ENCODE measurements at places on chromosomes 1 and 21.

DNA sequence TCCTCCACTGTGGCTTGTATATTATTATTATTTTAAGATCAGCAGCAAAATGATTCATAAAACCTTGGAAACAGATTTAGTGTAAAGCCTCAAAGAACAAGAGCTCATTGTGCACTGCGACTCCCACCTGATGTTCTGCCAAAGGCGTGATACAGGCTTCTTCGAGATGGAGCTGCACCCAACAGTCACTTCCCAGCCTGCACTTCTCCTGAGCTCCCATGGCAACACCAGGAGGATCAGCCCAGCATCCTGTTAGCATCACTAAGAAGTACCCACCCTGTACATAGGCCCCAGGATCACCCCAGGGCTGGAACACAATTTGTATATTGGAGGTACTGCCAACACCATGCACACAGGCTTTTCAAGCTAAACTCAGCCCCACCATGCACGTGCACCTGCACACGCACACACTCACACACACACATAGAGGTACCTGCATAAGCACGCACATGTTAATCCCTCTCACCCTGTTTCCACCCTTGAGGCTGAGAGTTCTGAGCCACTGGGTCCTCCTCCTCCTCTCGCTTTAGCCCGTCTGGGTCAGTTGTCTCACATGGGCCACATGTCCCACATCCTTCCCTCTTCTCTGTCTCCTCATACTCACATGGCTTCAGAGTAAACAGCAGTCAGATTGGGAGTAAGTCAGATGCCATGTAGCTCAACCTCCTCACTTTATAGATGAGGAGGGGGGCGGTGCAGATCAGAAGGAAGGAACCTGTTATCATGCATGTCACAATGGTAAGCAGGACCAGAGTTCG, 281.9 kb upstream of the POU3F1 start:
- DNase-seq, result no peak

DNA sequence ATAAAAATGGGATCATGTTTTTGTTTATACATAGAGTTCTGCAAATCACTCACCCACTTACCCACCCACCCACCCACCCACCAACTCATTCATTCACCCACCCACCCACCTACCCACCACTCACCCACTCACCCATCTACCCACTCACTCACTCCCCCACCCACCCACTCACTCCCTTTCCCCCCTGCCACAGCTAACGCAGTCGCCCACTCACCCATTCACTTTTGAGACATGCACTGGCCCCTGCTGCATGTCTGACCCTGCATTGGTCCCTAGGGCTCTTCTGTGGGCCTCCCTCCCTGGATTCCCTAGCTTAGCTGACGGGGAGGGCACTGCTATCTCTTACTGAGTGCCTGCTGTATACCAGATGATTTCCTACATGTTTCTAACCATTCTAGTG, 100.4 kb upstream of the CSF3R start:
- no peak for DNase-seq

DNA sequence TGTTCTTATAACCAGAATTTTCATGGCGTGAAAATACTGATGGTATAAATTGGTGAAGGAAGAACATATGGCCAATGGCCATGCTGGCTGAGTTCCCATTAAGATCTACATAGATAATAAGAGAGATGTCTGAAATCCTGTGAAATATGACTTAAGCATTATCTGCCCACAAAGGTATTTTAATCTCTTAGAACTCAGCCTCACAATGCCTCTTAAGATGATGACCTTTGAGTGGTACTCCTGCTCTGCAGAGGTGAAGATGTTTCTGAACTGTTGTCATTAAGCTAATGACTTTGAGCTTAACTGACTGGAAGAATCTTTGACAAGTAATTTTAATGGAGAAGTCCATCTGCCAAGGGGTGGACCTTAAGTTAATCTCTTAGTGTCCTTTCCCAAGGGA, 148.7 kb downstream of the ZNF326 start:
- DNase-seq, result no peak

DNA sequence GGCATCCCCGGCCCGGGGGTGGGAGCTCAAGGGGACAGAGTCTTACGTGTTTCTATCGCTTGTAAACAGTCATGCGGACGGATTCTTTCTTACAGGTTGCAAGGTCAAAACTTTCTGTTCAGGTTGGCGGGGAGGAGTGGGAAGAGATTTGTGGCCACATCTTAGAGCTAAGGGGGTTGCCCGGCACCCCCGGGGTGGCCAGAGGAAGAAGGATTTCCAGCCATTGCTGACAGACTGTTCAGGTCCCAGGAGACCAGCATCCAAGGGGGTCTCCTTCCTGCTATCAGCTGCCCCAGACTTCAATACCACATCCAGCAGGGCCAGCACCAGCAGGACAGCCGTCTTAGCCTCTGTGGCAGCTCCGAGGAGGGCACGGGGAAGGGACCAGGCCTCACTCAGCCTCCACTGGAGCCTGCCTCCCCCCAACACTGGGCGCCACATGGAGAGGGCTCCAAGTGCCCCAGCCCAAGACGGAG, 52.0 kb downstream of the KIF21B start:
- DNase-seq, result no peak

DNA sequence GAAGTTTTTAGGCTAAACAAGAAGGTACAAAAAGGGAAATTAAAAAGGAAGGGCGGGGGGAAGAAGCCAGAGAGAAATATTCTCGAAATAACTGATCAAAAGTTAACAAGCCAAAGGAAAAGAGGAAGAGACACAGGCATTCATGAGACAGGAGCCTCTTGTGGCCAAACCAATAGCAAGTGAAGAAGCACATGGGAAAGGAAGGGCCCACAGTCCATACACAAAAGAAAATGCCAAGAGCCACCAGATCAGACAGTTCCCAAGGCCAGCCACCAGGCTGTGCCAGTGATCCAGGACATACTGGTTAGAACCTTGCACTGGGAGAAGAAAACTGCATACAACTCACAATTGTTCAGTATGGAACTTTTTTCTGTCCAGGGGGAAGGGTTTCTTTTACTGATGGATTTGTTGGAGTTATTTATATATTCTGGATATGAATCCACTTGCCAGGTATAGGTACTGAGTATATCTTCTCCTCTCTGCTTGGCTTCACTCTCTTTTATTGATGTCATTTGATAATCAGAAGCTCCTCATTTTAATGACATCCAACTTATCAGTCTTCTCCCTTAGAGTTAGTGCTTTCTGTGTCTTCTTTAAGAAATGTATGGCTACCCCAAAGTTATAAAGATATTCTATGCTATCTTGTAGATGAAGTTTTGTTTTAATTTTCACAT, 76.8 kb downstream of the CD46 start:
- peak; percentile 83 for DNase-seq

- peak; percentile 17 for DNase-seq
Observed at GRCh38 chr1:183652547-183653461, at the start of gene APOBEC4. Gene APOBEC4, minus strand, starts transcription at chr1:183653316. Its CDS starts 4,535 bp downstream, at chr1:183648781.

- DNase-seq, result peak; percentile 92
Observed at GRCh38 chr1:78229344-78229743, 183.6 kb downstream of the GIPC2 start.

GRCh38 chr1:17551755-17552234, 12.3 kb downstream of the ARHGEF10L start:
- DNase-seq, result peak; percentile 71

GRCh38 chr1:154148807-154149206, 6.1 kb downstream of the NUP210L start:
- peak; percentile 29 for DNase-seq

DNA sequence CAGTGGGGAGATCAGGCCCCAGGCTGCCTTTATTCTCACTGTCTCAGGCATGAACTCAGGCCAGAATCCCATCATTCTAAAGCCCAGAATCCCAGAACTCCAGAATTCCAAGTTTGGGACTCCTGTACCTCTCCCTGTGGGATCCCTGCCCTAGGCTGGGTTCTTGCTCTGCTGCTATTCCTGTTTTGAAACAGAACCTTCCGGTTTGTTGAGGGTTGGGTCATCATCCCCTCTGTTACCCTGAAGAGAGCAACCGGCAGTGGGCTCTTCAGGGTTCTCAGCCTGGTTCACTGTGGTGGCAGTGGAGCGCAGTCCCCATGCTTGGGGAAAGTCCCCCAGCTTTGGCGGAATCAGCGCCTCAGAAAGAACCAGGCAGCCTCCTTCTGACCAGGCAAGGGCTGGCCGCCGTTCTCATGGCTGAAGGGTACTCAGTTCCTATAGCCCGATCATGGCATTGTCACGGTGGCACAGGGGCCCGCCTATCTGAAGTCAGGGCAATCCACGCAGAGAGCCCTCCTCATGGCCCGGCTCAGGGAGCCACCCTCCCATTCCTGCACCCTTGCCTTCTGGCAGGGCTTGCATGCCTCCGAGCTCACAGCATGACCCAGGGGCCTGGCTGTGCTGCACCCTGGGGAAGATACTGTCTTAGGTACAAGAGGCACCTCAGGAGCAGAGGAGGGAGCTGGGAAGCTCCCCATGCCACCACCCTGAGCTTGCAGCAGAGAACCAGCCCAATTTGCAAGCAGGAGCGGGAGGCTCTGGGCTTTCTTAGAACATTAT, 335.6 kb upstream of the VAMP3 start:
- DNase-seq, result no peak

DNA sequence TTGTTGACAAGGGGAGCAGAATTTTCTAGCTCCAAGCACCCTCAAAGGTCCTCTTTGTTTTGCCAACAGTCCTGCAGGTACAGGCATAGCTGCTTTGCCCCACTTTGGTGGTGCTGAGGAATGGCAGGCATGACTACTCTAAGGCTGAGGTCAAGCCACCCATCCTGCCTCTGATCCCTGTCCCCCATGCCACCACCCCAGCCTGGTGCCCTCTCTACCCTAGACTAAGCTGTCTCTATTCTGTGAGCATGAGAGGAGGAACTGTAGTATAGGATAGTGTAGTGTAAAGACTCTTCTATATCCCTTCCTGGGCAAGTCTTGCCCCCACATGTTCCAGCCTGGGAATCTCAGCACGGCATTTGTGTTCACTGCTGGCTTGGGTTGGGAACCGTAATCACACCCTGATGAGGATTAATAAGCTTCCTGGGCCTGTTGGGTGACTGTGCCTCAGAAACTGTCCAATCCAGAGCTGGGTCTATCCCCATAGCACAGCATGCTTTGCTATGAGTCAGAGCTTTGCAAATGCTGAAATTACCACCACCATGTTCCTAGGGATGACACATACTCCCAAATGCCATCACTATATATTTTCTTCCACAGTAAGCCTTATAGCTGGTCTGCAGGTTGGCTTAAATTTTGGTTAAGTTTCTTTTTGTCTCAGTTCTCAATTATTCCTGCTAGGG, 105.7 kb upstream of the PPP2R5A start:
- peak; percentile 94 for DNase-seq

DNA sequence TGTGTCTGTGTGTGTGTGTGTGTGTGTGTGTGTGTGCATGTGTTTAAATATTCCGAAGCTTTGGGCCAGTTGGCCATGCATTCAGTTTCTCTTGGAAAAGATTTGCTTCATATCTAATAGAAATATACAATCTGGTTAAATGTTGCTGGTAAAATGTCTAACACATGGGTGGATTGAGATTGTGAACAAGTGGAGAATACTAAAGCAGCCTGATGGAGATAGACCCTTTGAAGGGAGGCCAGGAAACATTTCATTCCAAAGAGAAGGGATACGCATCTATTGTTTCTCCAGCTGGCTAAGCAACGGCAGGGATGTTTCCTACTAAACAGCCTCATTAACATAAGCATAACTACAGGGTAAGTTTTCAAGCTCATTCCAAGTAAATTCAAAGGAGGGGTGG, 257.5 kb upstream of the PTBP2 start:
- DNase-seq, result no peak

GRCh38 chr1:201883786-201884185, 4.9 kb upstream of the SHISA4 start:
- peak; percentile 73 for DNase-seq

DNA sequence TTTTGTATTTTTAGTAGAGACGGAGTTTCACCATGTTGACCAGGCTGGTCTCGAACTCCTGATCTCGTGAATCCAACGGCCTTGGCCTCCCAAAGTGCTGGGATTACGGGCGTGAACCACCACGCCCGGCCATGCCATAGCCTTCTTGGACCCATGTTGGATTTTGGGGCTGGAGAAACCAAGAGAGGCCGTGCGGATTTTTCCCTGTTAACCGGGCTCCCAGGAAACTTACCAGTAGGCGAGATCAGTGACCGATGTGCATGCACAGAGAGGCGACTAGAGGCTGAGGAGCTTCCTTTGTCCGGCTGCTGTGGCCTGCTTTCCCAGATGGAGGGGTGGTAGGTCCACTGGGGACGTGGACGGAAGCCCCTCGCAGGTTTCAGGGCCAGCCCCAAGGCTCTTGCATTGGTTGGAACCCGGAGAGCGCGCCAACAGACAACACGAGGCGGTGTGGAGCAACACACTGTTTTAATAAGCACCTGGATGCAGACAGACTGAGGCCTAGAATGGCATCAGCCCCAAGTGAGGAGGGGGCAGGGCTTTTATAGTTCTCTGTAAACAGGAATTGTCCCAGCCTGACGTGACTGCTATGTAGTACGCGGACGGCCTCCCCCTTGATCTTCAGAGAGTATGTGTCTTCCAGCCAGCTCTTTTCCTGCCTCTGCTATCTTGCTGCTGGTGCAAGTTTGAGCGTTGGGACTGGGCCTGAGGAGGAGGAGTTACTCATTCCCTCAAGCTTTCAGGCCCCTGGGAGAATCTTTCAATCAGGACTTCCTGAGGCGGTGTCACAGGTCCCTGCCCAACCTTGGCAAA, at the start of gene ERVH48-1:
Gene ERVH48-1, minus strand, starts transcription at position 517 of the 813 bp plus-strand sequence. CDS start 6,624 bp downstream, outside the sequence.
- DNase-seq, result no peak

DNA sequence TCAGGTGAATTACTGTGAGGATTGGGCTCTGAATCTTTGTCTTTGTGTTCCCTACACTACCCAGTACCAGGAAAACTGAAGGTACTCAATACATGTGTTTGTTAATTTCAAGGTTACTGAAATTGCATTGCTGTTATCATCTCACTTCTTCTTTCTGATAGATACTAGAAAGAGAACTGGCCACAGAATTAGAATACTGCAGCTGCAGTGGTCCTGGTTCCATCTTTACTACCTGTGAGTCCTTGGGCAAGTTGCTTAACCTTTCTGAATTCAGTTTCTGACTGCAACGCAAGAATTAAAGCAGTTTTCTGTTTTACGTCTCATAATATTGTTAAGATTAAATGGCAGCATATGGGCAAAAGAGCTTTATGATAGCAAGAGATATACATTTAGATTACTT, 263.5 kb downstream of the LMO4 start:
- no peak for DNase-seq

GRCh38 chr1:44733365-44733764, 2.4 kb upstream of the RNU5D-1 start:
- peak; percentile 71 for DNase-seq

DNA sequence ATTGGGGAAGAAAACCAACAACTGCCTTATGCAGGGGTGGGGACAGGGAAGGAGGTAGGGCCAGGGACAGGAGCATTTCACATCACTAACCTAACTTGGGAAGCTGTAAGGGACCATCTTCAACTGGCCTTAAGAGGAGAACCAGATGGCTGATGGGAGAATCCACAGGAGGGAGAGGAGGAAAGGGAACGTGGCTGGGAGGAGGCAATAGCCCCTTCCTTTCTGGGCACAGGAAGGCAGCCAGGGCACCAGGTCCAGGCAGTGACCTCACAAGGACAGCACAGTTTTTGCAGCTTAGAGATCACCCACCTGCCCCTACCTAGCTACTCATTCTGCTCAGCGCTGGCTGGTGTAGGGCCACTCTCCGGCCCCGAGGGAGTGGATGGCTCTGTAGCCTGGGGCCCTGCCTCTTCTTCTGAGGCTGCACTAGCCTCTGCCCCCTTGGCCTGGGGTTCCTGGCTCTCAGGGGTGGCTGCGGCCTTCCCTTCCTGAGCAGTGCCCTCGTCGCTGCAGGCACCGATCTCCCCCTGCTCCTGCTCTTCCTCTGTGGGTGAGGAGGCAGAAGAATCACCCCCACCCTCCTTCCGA, 1.7 kb downstream of the MARCKSL1 start:
- DNase-seq, result no peak

Data from foreskin fibroblast (primary cell).